Activated T-helper 1 cell treated with anti-CD3 and anti-CD28 coated beads, Interleukin-12 subunit alpha, Interleukin-12 subunit beta, Interleukin-2, Interleukin-4 antibody, amounts not matched to agents 30 ng/mL and 10 ng/mL and 1 ng/mL, durations not matched to agents 14 hours and 24 hours and 36 hours (primary cell): ENCODE measurements at places on chromosomes 4 and X. TPM values are rescaled to one million over a fixed set of nuclear protein-coding genes. Genes with fewer than 3 reads are reported as not detected.

DNA sequence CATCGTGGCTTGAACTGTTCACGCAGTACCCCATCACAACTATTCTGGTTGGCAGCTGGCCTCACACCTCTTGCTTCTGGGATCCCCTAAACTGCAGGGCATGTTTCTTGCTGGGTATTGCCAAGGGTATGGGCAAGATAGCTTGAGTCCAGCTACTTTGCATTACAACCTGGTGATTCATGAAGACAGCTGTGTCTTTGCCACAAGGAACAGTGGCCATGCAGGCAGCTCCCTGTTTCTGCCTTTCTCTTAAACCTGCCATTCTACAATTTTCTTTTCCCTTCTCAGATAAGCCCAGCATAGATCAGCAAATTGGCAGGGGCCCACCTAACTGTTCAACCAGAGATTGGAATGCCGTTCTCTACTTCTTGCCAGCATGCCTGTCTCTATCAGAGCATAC lies 42.8 kb downstream of the TENM3 start:
- no peak for DNase-seq

DNA sequence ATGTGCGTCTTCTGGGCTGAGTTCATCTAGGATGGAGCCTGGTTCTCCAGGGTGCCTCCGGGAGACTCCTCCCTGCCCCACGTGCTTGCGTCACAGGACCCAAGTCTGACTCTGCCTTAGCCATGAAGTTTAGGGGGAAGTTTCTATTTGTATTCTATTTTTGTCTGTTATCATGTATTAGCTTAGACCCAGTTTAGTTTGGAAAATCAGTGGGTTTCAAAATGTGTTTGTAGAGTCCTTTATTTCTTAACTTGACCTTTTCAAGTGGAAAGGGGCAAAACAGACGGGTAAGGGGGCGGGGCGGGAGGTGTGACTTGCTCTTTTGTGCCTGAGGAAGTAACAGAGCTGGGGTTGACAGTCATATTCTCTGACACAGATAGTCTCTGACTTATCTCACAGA lies 86.0 kb downstream of the HTT start:
- DNase-seq = no peak

- DNase-seq = no peak
These were observed 24.1 kb upstream of the WFS1 start for GRCh38 chr4:6245246-6246169.

DNA sequence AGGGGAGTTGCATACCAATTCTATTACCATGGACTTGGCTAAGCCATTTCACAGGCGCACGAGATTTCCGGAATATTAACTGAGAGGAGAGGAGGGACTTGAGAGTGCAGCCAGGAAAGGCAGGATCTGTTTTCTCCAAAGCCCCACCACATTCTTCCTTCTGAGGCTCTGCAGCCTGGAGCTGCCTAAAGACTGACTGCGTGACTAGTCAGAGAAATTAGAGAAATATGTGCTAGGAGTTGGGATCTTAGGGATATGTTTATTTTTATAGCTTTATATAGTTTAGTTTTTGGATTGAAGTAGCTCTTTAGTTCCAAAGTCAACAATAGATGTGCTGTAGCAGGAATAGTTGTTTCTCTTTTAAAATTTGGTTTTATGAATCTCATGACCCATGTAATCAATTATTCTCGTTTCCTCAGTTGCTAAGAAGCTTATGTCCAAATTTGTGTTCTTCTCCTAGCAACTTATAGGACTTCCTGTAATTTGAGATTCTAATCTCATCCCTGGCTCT lies 300.1 kb upstream of the DDX53 start:
- DNase-seq = no peak

DNA sequence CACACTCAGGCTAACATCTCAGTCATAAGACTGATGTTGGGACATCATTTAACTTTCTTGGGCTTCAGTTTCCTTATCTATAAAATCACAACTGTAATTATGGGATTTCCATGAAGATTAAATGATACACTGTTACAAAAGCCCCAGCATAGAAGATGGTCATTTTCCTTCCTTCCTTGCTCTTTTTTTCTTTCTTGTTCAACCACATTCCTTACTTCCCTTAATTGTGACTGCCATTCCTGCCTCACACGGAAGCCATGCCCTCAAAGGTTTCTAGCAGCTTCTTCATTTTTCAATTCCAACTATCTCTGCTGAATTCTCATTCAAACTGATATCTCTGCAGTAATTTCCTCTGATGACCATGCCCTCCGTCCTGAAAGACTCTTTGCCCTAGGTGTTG lies 311.8 kb downstream of the PPP3CA start:
- DNase-seq = no peak

GRCh38 chr4:168654104-168654847 lies 157.4 kb downstream of the PALLD start:
- DNase-seq = no peak

- no peak for DNase-seq
These were observed 9.4 kb downstream of the DAPP1 start for GRCh38 chr4:99826016-99826415.

DNA sequence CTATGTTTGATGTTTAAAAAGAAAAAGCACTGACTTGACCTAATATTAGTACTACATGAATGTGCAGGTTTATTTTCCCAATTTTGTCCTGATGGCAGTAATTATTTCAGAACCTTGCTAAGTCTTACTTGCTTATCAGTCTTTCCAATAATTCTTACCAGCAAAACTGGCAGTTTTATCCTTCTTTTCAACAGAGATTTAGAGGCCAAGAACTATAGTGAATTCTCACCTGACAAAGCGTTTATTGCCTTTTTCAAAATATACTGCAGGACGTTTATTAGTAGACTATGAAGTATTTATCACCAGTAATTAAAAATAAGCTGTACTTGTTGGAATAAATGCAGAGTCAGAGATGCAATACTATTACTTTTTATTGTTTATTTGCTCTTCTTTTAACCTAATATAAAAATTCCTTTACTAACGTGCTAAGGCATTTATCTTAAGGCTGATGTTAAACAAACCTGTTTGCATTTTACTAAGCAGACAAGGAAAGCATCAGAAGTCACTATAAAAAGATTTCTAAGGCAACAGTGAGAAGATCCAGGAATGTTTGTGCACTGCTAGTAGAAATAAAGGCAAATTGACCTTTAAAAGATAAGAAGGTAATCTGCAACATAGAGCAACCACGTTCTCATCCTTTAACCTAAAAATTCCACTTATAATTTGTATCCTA lies 80.3 kb upstream of the NOCT start:
- DNase-seq = no peak

DNA sequence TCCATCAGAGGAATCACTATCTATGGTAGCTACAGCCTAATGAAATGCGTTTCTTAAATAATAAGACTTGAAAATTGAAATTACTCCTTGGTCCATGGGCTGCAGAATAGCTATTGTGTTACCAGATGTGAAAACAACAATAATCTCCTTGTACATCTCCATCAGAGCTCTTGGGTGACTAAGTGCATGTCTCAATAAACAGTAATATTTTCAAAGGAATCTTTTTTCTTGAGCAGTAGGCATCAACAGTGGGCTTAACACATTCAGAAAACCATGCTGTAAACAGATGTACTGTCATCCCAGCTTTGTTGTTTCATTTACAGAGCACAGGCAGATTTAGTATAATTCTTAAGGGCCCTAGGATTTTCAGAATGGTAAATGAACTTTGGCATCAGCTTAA lies 67.3 kb downstream of the GLUD2 start:
- DNase-seq = no peak

DNA sequence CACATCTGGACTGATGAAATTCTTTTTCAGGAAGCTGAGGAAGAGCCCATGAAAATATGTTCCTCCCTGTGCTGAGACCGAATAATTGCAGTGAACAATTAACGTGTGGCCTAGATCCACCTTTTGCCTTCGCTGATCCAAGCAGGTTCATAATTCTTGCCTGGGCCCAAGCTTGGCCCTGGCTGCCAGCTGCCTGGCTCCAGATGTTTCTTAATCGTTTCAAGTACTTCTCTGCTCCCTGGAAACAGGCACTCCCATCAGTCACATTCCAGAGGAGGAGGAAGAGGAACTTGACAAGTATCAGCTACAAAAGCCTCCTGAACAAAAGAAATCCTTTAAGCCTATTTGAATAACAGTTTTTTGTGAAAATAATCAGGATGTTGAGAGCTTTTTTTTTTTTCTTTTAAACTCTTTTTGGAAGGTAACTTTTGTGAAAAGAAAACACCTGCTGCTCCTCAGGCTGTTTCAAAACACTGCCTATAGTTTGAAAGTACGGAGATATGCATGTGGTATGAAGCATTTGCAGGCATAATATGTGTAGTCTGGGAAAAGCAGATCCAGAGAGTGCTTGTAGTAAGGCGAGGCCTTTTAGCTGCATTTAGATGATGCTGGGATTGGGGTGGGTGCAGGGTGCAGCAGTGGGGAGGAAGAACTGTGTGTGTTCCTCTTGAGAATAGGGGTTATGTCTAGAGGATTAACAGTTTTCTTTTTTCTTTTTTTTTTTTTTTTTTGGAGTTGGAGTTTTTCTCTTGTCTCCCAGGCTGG lies 154.4 kb downstream of the PTTG2 start:
- no peak for DNase-seq

The TCP11X2 gene
- total RNA-seq = not detected in 2 replicates

The GC gene
- not detected in 2 replicates for total RNA-seq

The UGT2B7 gene
- not detected in 2 replicates for total RNA-seq

The FANCB gene
- total RNA-seq = 17.0 and 18.8 TPM in 2 replicates

The MAGEA2 gene
- not detected in 2 replicates for total RNA-seq

The CT45A2 gene
- not detected in 2 replicates for total RNA-seq
